ENCODE measurements at places on chromosomes 13 and 19.

DNA sequence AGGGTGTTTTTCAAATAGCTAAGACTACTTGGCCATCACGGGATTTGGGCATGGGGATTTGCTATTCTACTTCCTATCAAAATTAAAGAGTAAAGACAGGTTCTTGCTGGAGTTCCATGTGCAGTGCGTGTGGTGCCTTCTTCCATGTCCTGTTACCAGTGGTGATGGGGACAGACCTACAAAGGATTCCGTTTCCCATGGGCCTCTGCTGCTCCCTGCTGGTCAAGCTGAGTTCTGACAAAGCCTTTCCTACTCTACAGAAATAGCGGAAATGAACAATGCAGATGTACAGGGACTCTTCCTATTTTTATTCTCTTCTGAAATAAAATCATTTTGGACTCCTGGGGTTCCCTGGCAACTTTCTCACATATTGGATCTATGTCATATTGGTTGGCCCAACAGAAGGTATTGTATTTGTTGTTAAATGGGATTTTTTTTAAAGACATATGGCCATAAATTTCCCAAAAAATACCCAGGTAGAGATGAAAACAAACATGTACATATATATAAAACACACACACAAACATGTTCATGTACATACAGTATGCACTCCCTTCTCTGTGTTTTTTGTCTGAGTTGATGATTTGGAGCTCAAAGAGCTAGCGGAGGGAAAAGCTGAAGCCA, 90.5 kb upstream of the SLC15A1 start:
- peak; percentile 72 for DNase-seq

GRCh38 chr13:27971776-27972477, 2.8 kb upstream of the CDX2 start:
- no peak for DNase-seq

- no peak for DNase-seq
Measured at GRCh38 chr13:95956589-95957148, 96.5 kb downstream of the UGGT2 start.

DNA sequence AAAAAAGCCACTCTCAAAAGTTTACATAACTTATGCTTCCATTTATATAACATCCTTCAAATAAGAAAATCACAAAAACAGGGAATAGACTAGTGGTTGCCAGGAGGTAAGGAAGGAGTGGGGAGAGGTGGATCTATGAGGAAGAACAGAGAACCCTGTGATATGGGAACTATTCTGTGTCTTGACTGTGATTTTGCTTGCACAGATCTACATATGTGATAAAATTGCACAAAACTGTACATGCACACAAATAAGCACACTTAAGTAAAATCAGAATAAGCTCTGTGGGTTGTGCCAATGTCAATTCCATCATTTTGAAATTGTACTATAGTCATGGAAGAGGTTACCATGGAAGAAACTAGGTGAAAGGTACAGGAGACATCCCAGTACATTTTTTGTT, 121.6 kb upstream of the SGCG start:
- no peak for DNase-seq

GRCh38 chr19:49570997-49571676, 9.2 kb downstream of the NOSIP start:
- DNase-seq: no peak

DNA sequence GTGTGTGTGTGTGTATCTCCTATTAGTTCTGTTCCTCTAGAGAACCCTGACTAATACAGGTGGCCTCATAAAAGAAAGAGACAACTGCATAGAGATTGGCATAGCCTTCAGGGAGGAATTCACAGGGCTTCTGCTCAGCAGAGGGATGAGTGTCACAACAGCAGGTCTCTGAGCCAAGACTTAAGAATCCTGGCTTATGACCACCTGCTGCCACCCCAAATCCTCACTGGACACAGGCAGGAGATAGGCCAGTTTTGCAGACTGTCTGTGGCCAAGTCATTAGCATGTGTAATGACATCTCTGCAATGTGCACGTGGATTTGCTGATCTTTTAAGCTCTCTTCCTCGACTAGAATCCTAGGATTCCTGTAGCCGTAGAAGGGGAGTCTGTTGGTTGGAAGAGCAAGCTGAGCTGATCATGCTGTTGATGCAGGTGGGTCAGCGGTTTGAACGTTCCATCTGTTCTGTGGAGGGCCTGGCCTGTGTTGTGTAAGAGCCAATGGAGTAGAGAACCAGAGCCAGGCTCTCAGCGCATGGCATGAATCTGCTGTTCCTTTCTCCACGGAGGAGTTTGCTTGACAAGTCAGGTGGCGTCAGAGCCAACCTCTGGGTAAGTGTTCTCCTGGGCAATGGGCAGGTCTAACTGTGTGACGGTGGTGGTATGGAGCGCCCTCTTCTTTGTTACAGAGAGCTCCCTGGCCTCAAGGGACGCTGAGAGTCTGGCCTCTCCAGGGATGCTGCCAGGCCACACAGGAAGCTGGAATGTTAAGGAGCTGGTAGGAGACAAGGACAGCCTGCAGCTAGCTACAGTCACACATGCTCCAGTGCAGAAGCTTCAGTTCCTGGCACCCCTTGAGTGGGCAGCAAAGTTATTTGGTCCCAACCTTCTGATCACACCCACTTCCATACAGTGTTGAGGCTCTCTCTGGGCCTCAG, 503.1 kb downstream of the FOXO1 start:
- DNase-seq: no peak

GRCh38 chr13:23960566-23961156, 63.4 kb upstream of the C1QTNF9B start:
- DNase-seq: no peak
